ENCODE measurements at places on chromosomes 7 and 10.

- DNase-seq = no peak
These were observed 626 bp upstream of the BMS1 start for GRCh38 chr10:42781893-42782445.

GRCh38 chr10:50937230-50937907 is 51.9 kb upstream of the A1CF start:
- no peak for DNase-seq

GRCh38 chr10:55742487-55742886 is 618.6 kb downstream of the ZWINT start:
- no peak for DNase-seq

DNA sequence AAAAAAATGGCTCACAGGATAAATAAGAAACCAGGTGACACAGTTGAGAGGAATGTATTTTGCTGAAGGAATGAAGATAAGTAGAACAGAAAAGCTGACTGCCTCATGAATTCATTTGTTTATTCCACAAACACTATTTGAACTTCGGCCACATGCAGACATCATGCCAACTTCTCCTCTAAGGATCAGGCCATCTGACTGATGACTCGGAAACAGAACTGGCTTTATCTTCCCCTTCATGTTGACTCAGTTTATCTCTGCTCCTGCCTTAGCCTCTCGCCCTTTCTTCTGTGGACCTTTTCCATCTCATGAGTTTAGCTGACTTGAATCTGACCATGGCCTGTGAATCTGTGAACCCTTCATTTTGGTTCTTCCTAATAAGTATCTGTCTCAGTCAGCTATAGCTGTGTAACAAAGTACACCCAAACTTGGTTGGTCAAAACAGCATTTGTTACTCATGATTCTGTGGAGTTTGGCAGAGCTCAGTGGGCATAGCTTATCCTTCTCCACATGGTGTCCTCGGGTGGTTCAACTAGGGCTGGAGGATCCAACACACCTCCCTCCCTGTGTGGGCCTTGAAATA is 44.0 kb upstream of the GRID1 start:
- no peak for DNase-seq

DNA sequence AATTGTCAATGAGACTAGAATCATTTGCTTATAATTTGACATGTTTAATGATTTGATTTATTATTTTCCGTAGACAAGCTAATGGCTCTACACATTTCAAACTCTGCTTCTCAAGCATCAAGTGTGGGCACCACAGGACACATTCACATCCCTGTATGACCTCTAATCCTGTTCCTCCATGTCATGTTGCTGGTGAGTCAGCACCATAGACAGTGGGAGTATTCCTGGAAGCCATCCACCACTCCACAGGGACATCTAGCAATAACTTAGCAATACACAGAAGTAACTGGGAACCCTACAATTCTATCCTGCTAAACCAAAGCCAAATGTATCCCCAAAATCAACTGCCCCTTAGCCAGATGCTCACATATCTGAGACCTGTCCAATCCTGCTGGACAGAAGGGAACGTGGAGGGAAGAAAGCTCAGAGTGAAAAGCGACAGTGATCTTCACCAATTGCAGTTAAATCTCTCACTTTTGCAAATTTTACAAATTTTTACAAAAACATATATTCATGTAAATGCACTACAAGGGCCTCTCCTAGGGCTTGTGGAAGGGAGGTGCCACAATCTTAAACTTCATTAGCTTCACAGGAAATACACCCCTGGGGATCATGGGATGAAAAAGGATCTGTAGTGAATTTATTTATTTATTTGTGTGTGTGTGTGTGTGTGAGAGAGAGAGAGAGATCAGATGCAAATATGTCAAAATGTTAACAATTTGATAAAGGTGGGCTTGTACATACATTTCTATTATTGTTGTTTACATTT is 126.5 kb downstream of the GFRA1 start:
- DNase-seq = no peak

Measured in CD4-positive, alpha-beta T cell treated with Interleukin-4 for 1 hour (primary cell).